Neural crest cell (in vitro differentiated cells): ENCODE measurements at places on chromosomes 16 and 17. TPM values are rescaled to one million over a fixed set of nuclear protein-coding genes. Genes with fewer than 3 reads are reported as not detected.

- peaks cover 29% of the 10 kb centered on the region for H3K4me1 ChIP-seq
- H3K36me3 ChIP-seq: no peaks in the 10 kb centered on the region
- H3K4me3 ChIP-seq: peak overlapping the region; percentile 75
- DNase-seq: no peak
Measured at GRCh38 chr17:1625581-1625980, 3.1 kb downstream of the SLC43A2 start.

DNA sequence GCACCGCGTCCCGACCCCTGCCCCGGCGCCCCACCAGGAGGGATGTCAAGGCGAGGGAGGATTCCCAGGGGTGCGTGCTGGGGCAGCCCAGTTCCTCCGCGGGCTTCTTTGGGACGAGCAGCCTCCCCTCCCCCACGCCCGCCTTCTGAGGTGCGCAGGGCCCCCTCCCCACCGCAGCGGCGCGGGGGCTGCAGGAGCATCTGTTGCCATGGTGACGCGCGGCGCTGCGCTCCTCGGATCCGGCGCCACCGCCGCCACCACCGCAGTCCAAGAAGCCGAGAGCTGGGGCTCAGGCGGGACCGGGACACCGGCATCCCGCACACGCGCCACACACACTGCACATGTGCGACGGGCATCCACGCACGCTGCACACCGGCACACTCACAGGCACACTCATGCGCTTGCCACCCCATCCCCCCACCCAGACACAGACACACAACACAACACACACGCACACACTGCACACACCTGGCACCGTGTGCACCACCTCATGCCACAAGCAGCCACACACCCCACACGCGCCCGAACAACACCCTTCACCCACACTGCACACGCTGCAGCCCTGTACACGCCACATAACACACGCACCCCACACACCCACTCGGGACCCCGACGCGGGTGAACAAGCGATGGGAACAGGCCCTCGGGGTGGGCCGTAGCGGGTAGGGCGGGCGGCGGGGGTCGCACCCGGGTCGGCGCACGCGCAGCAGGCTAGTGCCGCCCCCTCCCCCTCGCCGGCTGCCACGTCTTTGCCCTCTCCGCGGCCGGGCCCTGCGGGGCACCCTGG, 17.0 kb downstream of the ENPP7 start:
- DNase-seq: peak; percentile 14
- H3K4me3 ChIP-seq: peak overlapping the region; percentile 54
- peaks cover 14% of the 10 kb centered on the region for H3K4me1 ChIP-seq

Gene ST6GALNAC1
- not detected in 2 replicates for total RNA-seq

Gene NMT1
- total RNA-seq: 116 and 118 TPM in 2 replicates

Gene TP53TG3D
- total RNA-seq: not detected in 2 replicates

DNA sequence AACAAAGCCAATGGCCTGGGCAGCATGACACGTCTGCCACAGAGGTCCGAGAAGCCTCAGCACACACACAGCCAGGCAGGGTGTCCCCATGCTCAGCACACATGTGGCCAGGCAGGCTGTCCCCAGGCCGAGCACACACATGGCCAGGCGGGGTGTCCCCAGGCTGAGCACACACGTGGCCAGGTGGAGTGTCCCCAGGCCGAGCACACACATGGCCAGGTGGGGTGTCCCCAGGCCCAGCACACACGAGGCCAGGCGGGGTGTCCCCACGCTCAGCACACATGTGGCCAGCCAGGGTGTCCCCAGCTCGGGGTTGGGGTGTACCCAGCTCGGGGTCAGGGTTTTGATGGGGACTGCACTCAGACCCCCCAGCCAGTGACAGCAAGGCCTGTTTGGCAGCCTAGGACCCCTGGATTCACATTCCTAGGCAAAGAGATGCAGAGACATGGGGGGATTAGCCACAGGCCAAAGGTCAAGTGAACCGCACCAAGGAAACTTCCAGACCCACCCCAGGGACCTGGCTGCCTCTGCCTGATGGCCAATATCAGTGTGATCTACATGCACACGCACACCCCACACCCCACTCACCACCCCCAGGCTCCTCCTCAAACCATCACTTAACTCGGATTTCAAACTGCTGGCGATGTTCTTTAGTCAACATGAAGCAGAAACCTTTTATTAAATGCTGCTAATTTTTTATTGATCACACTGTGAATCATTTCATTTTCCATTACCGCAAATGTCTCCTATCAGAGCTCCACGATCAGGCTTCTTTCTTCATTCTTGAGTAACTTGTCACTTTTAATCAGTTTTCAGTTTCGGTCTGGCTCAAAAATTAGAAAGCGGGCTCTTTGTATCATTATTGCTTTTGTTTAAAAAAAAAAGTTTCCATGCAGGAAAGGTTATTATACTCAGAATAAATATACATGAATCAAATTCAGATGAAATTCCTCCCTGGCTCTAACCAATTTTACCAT, 111.4 kb downstream of the ZNF423 start:
- no peak for DNase-seq
- no peak overlapping the region for H3K4me3 ChIP-seq
- H3K27me3 ChIP-seq: no peaks in the 10 kb centered on the region
- no peaks in the 10 kb centered on the region for H3K36me3 ChIP-seq

Gene CDK3
- 7.9 and 9.4 TPM in 2 replicates for total RNA-seq

Gene KRTAP4-1
- not detected in 2 replicates for total RNA-seq

- no peaks in the 10 kb centered on the region for H3K36me3 ChIP-seq
- no peak for DNase-seq
- no peak overlapping the region for H3K27ac ChIP-seq
- peaks cover 72% of the 10 kb centered on the region for H3K27me3 ChIP-seq
- peaks cover 9% of the 10 kb centered on the region for H3K4me1 ChIP-seq
Measured at GRCh38 chr17:48439875-48440505, 10.0 kb upstream of the SKAP1 start.

GRCh38 chr16:65042438-65043365, 79.2 kb downstream of the CDH11 start:
- no peak for DNase-seq
- no peak overlapping the region for H3K4me3 ChIP-seq
- no peak overlapping the region for H3K27ac ChIP-seq
- H3K4me1 ChIP-seq: peaks cover 10% of the 10 kb centered on the region
- peaks cover 8% of the 10 kb centered on the region for H3K36me3 ChIP-seq
- H3K27me3 ChIP-seq: peaks cover 10% of the 10 kb centered on the region

- H3K4me3 ChIP-seq: no peak overlapping the region
- no peaks in the 10 kb centered on the region for H3K27me3 ChIP-seq
- no peaks in the 10 kb centered on the region for H3K4me1 ChIP-seq
- H3K36me3 ChIP-seq: peaks cover 10% of the 10 kb centered on the region
Measured at GRCh38 chr16:78269256-78269655, 169.8 kb downstream of the WWOX start.

- H3K36me3 ChIP-seq: no peaks in the 10 kb centered on the region
- no peak for DNase-seq
- peak overlapping the region; percentile 27 for H3K27ac ChIP-seq
- H3K27me3 ChIP-seq: no peaks in the 10 kb centered on the region
- H3K4me3 ChIP-seq: peak overlapping the region; percentile 12
Measured at GRCh38 chr17:76270770-76271668, 5.9 kb downstream of the UBALD2 start.

- H3K27me3 ChIP-seq: no peaks in the 10 kb centered on the region
- H3K27ac ChIP-seq: no peak overlapping the region
- peaks cover 5% of the 10 kb centered on the region for H3K36me3 ChIP-seq
- H3K4me3 ChIP-seq: no peak overlapping the region
Measured at GRCh38 chr17:80782536-80783427, 208.9 kb upstream of the CHMP6 start.

DNA sequence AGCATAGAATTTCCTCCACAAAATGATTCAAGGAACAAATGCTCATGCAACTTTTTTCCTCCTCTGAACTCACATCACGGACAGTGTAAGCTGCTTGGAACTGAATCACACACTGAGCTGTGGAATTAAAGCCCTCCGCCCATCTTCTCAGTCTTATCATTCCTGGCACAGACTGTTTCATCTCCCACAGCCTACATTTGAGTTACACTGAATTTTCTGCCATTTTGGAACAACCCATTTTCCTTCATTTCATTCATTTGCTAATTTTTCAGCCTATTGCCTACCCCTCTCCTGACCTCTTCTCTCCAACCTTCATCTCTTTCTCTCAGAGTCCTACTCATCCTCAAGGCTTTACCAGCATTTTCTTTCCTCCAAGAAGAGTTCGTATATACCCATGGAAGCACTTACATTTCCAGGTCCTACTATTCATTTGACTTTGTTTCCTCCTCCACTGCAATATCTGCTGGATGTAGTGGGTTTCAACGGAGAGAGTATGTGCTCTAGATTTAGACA, 39.1 kb upstream of the TOM1L1 start:
- no peak overlapping the region for H3K4me3 ChIP-seq
- H3K4me1 ChIP-seq: peaks cover 8% of the 10 kb centered on the region
- H3K36me3 ChIP-seq: no peaks in the 10 kb centered on the region
- no peak overlapping the region for H3K27ac ChIP-seq
- no peaks in the 10 kb centered on the region for H3K27me3 ChIP-seq

- peaks cover 24% of the 10 kb centered on the region for H3K4me1 ChIP-seq
- peak overlapping the region; percentile 88 for H3K4me3 ChIP-seq
- peaks cover 8% of the 10 kb centered on the region for H3K36me3 ChIP-seq
- DNase-seq: no peak
- H3K27ac ChIP-seq: no peak overlapping the region
Measured at GRCh38 chr17:17305281-17305801, 2.2 kb downstream of the NT5M start.

DNA sequence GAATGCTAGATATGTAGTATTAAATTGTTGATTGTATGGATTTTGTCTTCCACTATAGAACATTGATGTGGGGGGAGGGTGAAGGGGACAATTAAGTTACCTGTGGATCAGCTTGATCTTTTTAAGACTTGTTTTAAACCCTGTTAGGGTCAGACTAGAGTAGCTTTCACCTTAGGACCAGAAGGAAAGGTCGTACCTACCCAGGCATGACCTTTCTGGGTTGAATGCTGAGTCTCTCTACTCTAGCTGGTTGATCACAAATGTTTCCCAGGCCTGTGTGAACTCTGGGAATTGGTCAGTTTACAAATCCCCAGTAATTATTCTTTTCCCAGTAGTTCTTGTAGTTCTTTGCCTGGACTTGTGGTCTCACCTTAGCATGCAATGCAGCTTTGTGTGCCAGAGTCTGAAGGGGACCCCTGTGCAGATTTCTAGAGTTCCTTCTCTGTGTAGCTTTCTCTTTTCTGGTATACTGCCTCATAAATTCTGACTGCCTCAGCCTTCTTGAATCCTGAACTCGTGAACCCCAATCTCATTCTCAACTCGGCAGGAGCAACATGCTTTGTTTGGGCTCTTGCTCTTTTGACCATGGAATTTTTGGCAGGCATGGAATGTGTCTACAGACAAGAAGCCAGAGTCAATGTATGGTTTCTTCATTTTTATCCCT, 54.1 kb downstream of the VMP1 start:
- peaks cover 13% of the 10 kb centered on the region for H3K36me3 ChIP-seq
- DNase-seq: no peak
- H3K27me3 ChIP-seq: no peaks in the 10 kb centered on the region

GRCh38 chr16:87244636-87245197, 72.5 kb downstream of the C16orf95 start:
- H3K36me3 ChIP-seq: no peaks in the 10 kb centered on the region
- H3K4me1 ChIP-seq: peaks cover 47% of the 10 kb centered on the region
- no peaks in the 10 kb centered on the region for H3K27me3 ChIP-seq
- DNase-seq: no peak
- no peak overlapping the region for H3K4me3 ChIP-seq

GRCh38 chr17:63988741-63989621, 9.2 kb upstream of the PRR29 start:
- no peaks in the 10 kb centered on the region for H3K36me3 ChIP-seq
- no peak overlapping the region for H3K4me3 ChIP-seq
- peaks cover 30% of the 10 kb centered on the region for H3K27me3 ChIP-seq
- no peak for DNase-seq

GRCh38 chr17:35046245-35046644, 17.3 kb downstream of the RFFL start:
- no peak overlapping the region for H3K4me3 ChIP-seq
- H3K27me3 ChIP-seq: no peaks in the 10 kb centered on the region
- no peak for DNase-seq

DNA sequence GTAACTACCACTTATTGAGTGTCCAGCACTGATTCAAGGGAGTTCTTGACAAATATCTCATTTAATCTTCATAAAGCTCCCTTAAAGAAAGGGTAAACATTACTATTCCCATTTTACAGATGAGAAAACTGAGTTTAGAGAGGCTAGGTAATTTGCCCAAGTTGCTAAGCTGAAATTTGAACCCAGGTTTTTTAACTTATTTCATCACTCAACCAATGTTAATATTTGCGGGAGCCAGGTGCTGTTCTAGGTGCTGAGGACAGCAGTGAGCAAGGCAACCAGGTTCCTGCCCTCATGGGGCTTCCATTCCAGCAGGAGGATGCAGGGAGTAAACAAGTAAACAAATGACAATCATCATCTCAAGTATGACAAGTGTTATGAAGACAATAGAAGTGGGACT, 104.0 kb upstream of the LHX1 start:
- H3K4me3 ChIP-seq: no peak overlapping the region
- H3K27me3 ChIP-seq: peaks cover 15% of the 10 kb centered on the region
- H3K36me3 ChIP-seq: no peaks in the 10 kb centered on the region
- no peak for DNase-seq
- no peak overlapping the region for H3K27ac ChIP-seq

- no peak overlapping the region for H3K4me3 ChIP-seq
- DNase-seq: no peak
- H3K27me3 ChIP-seq: peaks cover 7% of the 10 kb centered on the region
- H3K27ac ChIP-seq: no peak overlapping the region
- no peaks in the 10 kb centered on the region for H3K36me3 ChIP-seq
Measured at GRCh38 chr17:27415120-27415795, 41.0 kb upstream of the KSR1 start.

Gene SLC16A6
- total RNA-seq: 0.23 and 0.66 TPM in 2 replicates

DNA sequence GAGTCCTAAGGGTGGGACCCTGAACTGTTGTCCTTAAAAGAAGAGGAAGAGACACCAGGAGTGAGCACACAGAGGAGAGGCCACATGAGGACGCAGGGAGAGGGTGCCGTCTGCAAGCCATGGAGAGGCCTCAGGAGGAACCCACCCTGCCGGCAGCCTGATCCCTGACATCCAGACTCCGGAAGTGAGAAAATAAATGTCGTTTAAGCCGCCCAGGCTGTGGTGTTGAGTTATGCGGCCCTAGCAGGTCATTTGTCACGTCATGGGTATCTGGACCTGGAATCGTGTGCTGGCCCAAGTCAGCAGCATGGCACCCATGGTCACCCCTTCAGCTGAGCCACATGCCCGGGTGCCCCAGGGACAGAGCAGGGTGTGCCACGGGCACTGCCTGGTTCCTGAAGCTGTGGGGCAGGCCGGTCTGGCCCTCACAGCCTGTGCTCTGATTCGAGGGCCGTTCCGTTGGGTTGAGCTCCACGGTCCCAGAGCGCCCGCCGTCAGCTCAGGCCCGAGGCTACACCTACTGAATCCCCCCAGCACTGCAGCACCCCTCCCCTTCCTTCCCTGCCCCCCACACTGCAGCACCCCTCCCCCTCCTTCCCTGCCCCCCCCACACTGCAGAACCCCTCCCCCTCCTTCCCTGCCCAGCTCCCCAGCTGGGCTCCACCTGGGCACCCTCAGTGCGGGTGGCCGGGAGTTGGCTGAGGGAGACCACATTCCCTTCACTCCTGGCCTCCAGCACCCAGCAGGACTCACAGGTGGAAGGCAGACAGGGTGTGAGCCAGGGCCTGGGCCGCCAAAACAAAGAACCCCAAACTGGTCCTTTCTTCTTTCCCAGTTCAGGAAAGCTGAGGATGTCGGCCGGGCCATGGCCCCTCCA, 2.7 kb upstream of the CCDC57 start:
- H3K36me3 ChIP-seq: no peaks in the 10 kb centered on the region
- H3K27ac ChIP-seq: no peak overlapping the region
- H3K4me1 ChIP-seq: peaks cover 11% of the 10 kb centered on the region
- H3K4me3 ChIP-seq: peak overlapping the region; percentile 78
- DNase-seq: no peak
- no peaks in the 10 kb centered on the region for H3K27me3 ChIP-seq

GRCh38 chr16:56047307-56048234, 143.7 kb upstream of the GNAO1 start:
- H3K27ac ChIP-seq: no peak overlapping the region
- no peak overlapping the region for H3K4me3 ChIP-seq
- peaks cover 4% of the 10 kb centered on the region for H3K4me1 ChIP-seq

Gene SLC47A2
- not detected in 2 replicates for total RNA-seq
